CD4-positive, CD25-positive, alpha-beta regulatory T cell (primary cell): ENCODE measurements at places on chromosomes 13 and 19. TPM values are rescaled to one million over a fixed set of nuclear protein-coding genes. Genes with fewer than 3 reads are reported as not detected.

Gene NLRP4
- polyA plus RNA-seq: not detected

Gene GRK1
- polyA plus RNA-seq: not detected

Gene GARIN5A
- 0.83 TPM for polyA plus RNA-seq

Gene TMEM59L
- not detected for polyA plus RNA-seq

Gene IRS2
- 2.7 TPM for polyA plus RNA-seq

Gene ZNF541
- polyA plus RNA-seq: 0.42 TPM

Gene KANK3
- 2.1 TPM for polyA plus RNA-seq

Gene CPAMD8
- 0.06 TPM for polyA plus RNA-seq

Gene NKPD1
- 0.21 TPM for polyA plus RNA-seq

Gene NR1H2
- 75.0 TPM for polyA plus RNA-seq

Gene DNMT1
- polyA plus RNA-seq: 95.3 TPM

Gene NUMBL
- 1.3 TPM for polyA plus RNA-seq

Gene COMP
- not detected for polyA plus RNA-seq

Gene ANKRD24
- polyA plus RNA-seq: not detected

Gene ZNF726
- polyA plus RNA-seq: 1.8 TPM

Gene MYO1F
- 45.3 TPM for polyA plus RNA-seq

Gene FCAR
- polyA plus RNA-seq: not detected
